Pancreas (tissue), 10 donors: ENCODE measurements at places on chromosomes 4 and X. TPM values are rescaled to one million over a fixed set of nuclear protein-coding genes. Genes with fewer than 3 reads are reported as not detected.

DNA sequence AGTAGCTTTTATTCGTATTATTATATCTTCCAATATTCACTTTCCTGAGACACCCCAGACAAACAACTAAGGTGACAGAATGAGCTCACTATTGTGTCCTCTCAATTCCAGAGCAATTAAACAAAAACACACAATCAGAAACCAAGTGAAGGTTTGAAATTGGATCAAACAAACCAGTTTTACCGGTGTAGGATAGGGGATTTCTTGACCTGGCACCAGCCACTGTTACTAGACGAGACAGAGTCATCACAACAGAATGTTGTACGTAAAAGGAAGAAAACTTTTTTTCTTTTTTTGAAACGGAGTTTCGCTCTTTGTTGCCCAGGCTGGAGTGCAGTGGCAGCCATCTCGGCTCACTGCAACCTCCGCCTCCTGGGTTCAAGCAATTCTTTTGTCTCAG, 43.7 kb downstream of the LDOC1 start:
- DNase-seq = no peak
- H3K36me3 ChIP-seq = no peaks in the 10 kb centered on the region
- H3K4me1 ChIP-seq = no peaks in the 10 kb centered on the region
- no peak overlapping the region for H3K4me3 ChIP-seq

GRCh38 chr4:151672996-151673395, 87.8 kb downstream of the GATB start:
- H3K36me3 ChIP-seq = no peaks in the 10 kb centered on the region
- H3K4me1 ChIP-seq = no peaks in the 10 kb centered on the region
- H3K27ac ChIP-seq = no peak overlapping the region
- H3K4me3 ChIP-seq = no peak overlapping the region

GRCh38 chr4:156974264-156974663, 2.7 kb upstream of the PDGFC start:
- H3K4me1 ChIP-seq = no peaks in the 10 kb centered on the region
- H3K27me3 ChIP-seq = no peaks in the 10 kb centered on the region
- H3K36me3 ChIP-seq = no peaks in the 10 kb centered on the region
- DNase-seq = no peak
- H3K4me3 ChIP-seq = no peak overlapping the region

GRCh38 chr4:105058177-105058812, 88.4 kb upstream of the TET2 start:
- no peak for DNase-seq
- no peaks in the 10 kb centered on the region for H3K36me3 ChIP-seq
- no peak overlapping the region for H3K4me3 ChIP-seq
- no peak overlapping the region for H3K27ac ChIP-seq

Gene TSPAN5
- 2.6 TPM for total RNA-seq

Gene PCDH7
- total RNA-seq = 0.28 TPM

Gene USP17L27
- total RNA-seq = not detected

- H3K4me3 ChIP-seq = no peak overlapping the region
- no peaks in the 10 kb centered on the region for H3K27me3 ChIP-seq
- no peak overlapping the region for H3K27ac ChIP-seq
- no peaks in the 10 kb centered on the region for H3K36me3 ChIP-seq
- DNase-seq = no peak
Measured at GRCh38 chr4:148192526-148192925, 249.7 kb downstream of the NR3C2 start.

- DNase-seq = no peak
- peak overlapping the region; percentile 74 for H3K27ac ChIP-seq
- no peak overlapping the region for H3K4me3 ChIP-seq
- H3K4me1 ChIP-seq = peaks cover 9% of the 10 kb centered on the region
Measured at GRCh38 chr4:73676861-73677323, 56.7 kb upstream of the RASSF6 start.

Gene PDCL2
- not detected for total RNA-seq

DNA sequence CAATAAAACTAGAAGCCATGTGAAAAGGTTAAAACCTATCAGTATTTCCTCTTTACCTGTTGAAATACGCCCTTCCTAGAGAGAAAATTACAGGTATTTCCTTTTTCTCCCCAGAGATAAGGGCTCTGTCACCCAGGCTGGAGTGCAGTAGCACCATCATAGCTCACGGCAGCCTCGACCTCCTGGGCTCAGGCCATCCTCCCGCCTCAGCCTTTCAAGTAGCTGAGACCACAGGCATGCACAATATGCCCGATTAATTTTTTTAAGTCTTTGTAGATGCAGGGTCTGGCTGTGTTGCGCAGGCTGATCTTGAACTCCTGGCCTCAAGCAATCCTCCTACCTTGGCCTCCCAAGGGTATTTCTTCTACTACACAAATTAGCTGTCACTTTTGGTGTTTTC, 154.4 kb downstream of the HNRNPD start:
- no peaks in the 10 kb centered on the region for H3K27me3 ChIP-seq
- no peak overlapping the region for H3K27ac ChIP-seq
- no peaks in the 10 kb centered on the region for H3K4me1 ChIP-seq
- H3K4me3 ChIP-seq = no peak overlapping the region
- no peaks in the 10 kb centered on the region for H3K36me3 ChIP-seq

Gene LRIT3
- 0.14 TPM for total RNA-seq

GRCh38 chr4:127634181-127634580, 1.4 kb downstream of the INTU start:
- DNase-seq = no peak
- no peaks in the 10 kb centered on the region for H3K27me3 ChIP-seq
- H3K36me3 ChIP-seq = no peaks in the 10 kb centered on the region
- H3K27ac ChIP-seq = no peak overlapping the region

GRCh38 chr4:152138451-152138850, 377.6 kb upstream of the GATB start:
- no peak overlapping the region for H3K4me3 ChIP-seq
- H3K36me3 ChIP-seq = no peaks in the 10 kb centered on the region
- H3K27me3 ChIP-seq = no peaks in the 10 kb centered on the region

DNA sequence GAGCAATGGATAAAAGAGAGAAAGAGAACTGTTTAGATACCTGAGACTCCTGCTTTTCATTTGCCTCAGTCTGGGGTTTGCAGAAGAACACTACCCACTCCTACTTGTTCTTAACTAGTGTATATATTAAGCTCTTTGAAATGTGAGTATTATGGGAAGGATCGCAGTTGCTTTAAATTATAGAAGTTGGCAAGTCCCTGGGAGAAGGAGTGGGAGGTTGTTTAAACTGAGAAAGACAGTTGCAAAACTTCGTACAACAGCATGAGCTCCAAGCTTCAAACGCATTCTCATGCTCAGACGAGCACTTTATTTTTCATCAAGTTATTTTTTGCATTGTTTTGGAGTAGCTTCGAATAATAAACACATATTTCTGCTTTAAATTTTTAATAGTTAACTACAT, 88.1 kb upstream of the C1QTNF7 start:
- H3K4me3 ChIP-seq = no peak overlapping the region
- H3K36me3 ChIP-seq = no peaks in the 10 kb centered on the region
- no peak for DNase-seq
- H3K27ac ChIP-seq = no peak overlapping the region
- no peaks in the 10 kb centered on the region for H3K27me3 ChIP-seq
- H3K4me1 ChIP-seq = no peaks in the 10 kb centered on the region

GRCh38 chrX:72346302-72346949, 40.7 kb upstream of the CITED1 start:
- DNase-seq = no peak
- no peaks in the 10 kb centered on the region for H3K4me1 ChIP-seq
- no peak overlapping the region for H3K4me3 ChIP-seq
- no peaks in the 10 kb centered on the region for H3K36me3 ChIP-seq

DNA sequence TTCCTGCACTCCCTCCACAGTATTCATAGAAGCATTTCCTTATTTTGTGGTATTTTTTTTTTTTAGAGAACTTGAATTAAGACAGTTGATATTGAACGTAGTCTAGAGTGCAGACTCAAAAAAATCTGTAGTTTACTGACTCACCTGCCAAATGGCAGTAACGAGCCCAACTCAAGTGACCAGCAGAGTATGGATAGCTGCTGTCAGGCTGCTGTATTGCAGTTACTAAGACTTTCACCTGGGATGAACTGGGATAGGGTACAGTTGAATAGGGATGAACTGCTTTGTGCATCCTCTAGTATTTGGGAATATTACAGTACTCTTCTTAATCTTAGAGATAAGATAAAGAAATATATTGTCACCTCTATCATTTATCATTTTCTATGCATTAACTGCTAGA, 7.0 kb upstream of the SLC7A11 start:
- H3K27ac ChIP-seq = no peak overlapping the region
- DNase-seq = no peak
- H3K4me3 ChIP-seq = no peak overlapping the region

Gene SPARCL1
- 77.0 TPM for total RNA-seq

Gene UGT2A1
- total RNA-seq = not detected

GRCh38 chr4:118285931-118286330, 66.9 kb downstream of the PRSS12 start:
- no peaks in the 10 kb centered on the region for H3K27me3 ChIP-seq
- H3K4me3 ChIP-seq = no peak overlapping the region
- no peak for DNase-seq
- H3K4me1 ChIP-seq = peaks cover 17% of the 10 kb centered on the region
- no peak overlapping the region for H3K27ac ChIP-seq
- no peaks in the 10 kb centered on the region for H3K36me3 ChIP-seq

DNA sequence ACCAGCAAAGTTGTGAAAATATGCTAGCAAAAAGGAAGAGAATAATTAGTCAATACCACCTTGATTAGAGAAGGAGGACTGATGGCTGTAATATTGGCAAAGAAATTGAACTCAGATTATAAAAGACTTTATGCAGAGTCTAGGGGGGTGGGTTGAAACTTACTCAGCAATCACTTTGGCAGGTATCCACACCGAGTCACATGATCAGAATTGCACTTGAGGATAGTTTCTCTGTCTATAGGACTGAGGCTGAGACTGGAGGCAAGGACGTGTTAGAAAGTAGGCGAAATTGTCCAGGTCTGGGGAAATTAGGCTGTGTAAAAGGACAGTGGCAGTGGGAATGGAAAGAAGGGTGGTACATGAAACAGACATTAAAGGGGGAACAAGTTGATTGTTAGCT, 284.4 kb downstream of the ARHGAP24 start:
- H3K36me3 ChIP-seq = no peaks in the 10 kb centered on the region
- DNase-seq = no peak
- no peaks in the 10 kb centered on the region for H3K27me3 ChIP-seq
- no peak overlapping the region for H3K27ac ChIP-seq
- no peak overlapping the region for H3K4me3 ChIP-seq
- peaks cover 17% of the 10 kb centered on the region for H3K4me1 ChIP-seq

DNA sequence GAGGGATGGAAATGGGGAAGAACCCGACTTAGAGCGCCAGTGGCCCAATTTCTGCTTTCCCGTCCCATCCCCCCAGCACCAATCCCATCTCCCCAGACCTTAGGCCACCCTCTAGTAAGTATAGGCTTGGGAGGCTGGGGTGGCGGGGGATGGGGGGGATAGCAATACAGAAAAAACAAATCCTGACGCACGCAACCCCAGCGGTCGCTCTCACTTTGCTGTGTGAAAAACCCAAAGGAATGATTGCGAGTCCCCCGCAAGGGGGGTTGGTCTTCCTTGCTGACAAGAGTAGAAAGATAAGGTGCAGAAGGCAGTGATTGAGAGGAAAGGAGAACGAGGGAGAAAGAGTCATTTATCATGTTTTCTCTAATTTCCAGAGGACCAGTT, 863 bp downstream of the CPE start:
- H3K27ac ChIP-seq = peak overlapping the region; percentile 62
- peak overlapping the region; percentile 55 for H3K4me3 ChIP-seq
- H3K36me3 ChIP-seq = no peaks in the 10 kb centered on the region
- peaks cover 12% of the 10 kb centered on the region for H3K4me1 ChIP-seq

Gene PPEF1
- total RNA-seq = not detected

DNA sequence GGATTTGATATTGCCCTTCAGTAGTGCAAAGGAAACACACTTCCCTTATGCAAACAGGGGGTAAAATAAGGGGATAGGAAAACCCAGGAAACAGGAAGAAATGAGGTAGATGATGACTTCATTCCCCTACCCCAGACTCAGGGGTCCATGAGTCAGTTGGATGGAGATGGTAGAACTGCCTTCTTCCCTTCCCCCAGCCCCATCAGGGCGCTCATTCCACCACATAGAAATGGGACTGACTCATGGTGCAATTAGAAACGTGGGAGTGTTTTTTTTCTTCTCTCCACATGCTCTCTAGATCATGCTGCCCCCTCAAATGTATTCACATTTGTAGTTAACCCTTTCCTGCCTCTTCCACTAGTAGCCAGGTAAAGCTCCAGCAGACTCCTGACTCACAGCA, 23.1 kb upstream of the ARMCX2 start:
- no peak overlapping the region for H3K27ac ChIP-seq
- no peaks in the 10 kb centered on the region for H3K4me1 ChIP-seq
- H3K27me3 ChIP-seq = peaks cover 4% of the 10 kb centered on the region
- no peak overlapping the region for H3K4me3 ChIP-seq

DNA sequence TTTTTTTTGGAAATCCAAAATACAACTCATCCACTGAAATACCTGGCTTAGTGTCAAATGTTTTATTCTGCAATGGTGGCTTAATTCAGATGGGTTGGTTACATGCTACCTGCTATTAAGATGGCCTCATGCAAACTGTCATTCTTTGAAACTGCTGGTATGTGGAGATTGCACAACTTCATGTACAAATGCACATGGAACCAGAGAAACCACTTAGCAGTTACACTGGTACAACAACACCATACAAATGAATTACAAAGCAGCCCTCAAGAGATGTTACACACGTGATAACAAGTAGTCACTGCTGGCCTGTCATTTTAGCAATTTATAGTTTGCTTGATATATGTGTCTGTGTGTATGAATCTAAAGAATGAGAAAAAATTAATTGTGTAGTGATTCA, 84.6 kb upstream of the STS start:
- no peaks in the 10 kb centered on the region for H3K27me3 ChIP-seq
- no peak for DNase-seq
- H3K27ac ChIP-seq = no peak overlapping the region
- no peaks in the 10 kb centered on the region for H3K36me3 ChIP-seq

Gene IL2RG
- 0.98 TPM for total RNA-seq

DNA sequence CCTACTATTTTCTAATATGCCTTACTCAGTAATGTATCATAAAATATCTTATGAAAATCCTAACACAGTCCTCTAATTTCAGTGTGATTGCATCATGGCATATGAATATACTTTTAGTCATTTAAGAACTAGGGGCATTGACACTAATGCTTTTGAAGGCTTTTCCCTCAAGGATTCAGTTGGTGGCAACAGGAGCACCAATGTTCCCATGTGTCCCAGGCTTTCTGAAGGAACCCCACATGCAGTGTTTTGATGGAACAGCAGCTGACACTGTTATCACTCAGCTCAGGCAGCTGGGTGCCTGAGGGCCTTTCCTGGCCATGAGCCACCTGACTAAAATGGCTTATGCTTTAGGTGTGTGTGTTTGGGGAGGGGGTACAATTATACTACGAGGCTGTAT, 348.3 kb downstream of the ARHGAP24 start:
- H3K4me3 ChIP-seq = no peak overlapping the region
- H3K4me1 ChIP-seq = peaks cover 11% of the 10 kb centered on the region
- H3K27ac ChIP-seq = no peak overlapping the region
- no peaks in the 10 kb centered on the region for H3K27me3 ChIP-seq
